ENCODE measurements at places on chromosomes 16 and 17.

DNA sequence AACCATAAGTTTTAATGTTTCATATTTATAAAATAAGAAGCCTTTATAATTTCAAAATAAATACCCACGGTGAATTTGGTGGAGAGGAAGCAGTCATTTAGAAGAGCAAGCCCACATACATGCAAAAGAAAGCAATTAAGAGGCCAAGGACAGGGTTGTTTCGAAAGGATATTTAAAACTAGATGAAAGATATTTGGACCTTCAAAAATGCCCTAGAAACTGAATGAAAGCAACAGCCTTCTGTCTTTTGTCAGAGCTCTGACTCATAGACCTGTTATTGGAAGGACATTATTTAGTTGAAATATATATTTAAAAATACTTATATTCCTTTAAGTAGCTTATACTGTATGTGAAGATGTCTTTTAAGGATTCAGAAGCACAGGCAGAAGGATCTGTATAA, 8.6 kb upstream of the METTL9 start:
- DNase-seq, result no peak

- DNase-seq, result no peak
Observed at GRCh38 chr17:70230850-70231640, 61.7 kb downstream of the KCNJ2 start.

DNA sequence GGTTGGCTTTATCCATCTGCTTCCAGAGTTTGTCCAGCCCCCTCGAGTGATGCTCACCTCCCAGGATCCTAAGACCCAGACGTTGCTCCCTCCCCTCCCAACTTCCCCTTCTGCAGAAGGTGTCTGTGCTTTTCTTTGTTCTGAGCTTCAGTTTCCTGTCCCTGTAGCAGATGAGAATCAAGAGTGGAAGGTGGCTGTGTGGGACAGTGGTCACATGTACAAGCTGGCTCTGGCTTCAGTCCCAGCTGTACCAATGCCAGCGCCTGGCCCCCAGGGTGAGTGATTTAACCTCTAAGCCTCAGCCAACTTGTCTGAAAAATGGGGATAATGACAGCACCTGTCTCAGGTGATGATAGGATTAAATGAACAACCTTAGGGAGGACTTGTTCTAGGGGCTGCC, 7.7 kb downstream of the PRR15L start:
- DNase-seq, result no peak

DNA sequence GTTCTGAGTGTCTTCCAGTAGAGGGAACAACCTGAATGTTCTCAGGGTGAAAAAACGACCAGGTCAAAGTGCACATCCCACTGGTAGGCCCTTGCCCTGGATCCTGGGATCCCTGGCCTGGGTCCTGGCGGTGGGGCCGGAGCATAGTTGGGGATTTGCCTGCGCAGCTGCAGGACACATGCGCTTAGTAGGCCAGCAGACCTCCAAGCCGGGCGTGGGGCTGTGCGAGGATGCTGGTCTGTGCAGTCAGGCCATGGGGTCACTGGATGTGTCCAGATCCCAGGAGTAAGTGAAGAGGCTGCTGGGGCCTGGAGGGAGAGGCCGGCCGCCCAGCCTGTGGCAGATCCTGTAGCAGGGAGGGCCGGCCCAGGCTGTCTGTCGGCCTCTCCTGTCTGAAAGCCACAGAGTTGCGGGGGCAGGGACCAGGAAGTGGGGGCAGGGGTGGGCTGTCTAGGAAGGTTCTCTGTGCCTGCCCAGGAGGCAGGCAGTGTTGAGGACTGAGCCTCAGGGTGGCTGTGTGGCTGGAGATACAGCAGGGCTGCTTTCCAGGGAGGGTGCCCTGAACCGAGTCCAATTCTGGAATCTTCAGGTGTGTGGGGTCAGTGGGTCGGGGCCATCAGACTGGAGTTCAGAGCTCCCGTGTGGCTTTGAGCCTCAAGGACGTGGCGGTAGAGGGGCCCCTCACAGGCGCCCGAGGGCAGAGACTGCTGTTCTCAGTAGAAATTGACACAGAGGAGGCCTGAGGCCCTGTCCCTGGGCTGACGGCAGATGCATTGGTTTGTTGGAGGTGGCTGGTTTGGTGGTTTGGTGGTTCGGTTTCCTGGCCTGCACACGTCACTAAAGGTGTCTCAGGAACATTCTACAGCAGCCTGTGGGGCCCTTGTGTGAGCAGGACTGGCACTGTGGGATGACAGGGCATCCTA, 17.2 kb upstream of the NUDT16L1 start:
- no peak for DNase-seq

Data from Right ventricle myocardium inferior (tissue), 1 donor.